ENCODE measurements at places on chromosomes 11 and 22.
A peak's percentile ranks its signal among the peaks of the same experiment; 100 is the strongest.

DNA sequence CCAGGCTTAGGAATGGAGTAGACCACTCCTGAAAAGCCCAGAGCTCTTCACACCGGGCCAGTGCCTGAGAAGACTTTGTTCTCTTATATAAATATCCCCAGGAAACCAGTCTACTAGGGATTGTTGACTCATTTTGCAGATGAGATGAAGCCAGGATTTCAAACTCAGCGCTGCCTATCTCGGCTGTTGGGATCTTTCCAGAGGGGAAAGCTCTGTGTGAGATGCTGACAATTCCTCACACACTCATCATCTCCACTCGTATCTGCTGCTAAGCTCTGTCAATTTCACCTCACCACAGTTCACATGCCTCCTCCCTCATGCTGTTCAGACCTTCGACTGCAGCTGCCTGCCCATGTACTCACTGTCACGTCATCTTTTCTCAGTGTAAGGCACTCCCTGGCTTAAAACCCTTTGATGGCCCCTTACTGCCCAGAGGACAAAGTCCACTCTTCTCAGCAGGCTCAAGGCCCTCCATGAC, 12.5 kb downstream of the USH1C start:
- no peak for DNase-seq

DNA sequence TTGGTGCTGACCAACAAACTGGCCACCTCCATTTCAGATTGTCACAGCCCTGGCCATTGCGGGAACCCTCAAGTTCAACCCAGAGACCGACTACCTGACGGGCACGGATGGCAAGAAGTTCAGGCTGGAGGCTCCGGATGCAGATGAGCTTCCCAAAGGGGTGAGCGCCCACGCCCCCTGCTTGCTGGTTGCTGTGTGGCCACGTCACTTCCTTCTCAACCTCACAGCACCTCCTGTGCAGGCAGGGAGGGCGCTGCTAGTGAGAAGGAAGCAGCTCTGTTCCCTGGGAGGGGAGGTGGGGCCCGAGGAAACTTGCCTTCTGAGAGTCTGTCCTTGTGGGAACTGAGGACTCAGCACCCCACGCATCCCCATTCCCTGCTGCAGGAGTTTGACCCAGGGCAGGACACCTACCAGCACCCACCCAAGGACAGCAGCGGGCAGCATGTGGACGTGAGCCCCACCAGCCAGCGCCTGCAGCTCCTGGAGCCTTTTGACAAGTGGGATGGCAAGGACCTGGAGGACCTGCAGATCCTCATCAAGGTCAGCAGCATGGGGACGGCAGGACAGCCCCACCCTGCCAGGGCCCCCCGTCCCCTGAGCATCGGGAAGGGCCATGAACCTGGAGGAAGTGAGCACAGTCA, 19.3 kb downstream of the POLR3H start:
- DNase-seq = peak; percentile 68

DNA sequence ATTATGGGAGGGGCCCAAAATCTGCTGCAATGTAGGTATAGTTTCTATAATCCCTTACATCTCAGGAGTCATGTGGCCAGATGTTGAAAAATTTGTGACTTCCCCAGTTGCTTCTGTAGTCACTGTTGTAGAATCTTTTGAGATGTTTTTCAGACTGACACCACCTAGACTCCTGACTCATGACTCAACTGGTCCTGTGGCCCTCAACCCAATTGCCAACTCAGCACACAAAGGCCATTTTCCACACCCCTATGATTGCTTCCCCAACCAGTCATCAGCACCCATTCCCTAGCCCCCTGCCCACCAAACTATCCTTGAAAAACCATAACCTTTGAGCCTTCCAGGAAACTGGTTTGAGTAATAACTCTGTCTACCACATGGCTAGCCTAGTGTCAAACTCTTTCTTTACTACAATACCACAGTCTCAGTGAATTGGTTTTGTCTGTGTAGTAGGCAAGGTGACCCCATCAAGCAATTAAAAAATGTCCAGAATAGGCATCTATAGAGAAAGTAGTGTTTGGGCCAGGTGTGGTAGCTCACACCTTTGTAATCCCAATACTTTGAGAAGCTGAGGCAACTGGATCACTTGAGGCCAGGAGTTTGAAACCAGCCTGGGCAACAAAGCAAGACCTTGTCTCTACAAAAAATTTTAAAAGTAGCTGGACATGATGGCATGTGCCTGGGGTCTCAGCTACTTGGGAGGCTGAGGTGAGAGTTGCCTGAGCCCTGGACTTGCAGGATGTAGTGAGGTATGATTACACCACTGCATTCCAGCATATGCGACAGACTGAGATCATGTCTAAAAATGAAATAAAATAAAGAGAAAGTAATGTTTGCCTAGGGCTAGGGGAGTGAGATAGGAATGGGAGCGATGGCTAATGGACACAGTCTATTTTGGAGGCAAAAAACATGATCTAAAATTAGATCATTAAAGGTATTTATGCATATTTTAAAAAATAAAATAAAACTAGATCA, 24.1 kb upstream of the FEZ1 start:
- DNase-seq = no peak

DNA sequence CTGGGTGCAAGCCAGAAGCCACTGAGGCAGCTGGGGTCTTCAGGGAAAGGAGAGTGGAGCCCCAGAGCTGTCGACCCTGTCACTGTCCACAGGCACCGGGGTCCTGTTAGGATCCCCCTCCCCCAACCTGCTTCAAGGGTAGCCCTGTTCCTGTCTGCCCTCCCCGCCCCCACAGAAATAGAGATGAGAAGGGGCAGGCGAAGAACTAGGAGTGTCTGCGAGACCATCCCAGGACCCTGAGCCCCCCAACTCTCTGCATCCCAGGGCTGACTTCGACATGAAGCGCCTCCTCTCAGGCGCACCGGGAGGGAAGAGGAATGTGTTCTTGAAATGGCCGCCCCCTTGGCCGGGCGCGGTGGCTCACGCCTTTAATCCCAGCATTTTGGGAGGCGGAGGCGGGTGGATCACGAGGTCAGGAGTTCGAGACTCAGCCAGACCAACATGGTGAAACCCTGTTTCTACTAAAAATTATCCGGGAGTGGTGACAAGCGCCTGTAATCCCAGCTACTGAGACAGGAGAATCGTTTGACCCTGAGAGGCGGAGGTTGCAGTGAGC, 607 bp upstream of the ZNF70 start:
- DNase-seq = no peak

GRCh38 chr11:35963911-35964310, 20.0 kb downstream of the LDLRAD3 start:
- DNase-seq = no peak

DNA sequence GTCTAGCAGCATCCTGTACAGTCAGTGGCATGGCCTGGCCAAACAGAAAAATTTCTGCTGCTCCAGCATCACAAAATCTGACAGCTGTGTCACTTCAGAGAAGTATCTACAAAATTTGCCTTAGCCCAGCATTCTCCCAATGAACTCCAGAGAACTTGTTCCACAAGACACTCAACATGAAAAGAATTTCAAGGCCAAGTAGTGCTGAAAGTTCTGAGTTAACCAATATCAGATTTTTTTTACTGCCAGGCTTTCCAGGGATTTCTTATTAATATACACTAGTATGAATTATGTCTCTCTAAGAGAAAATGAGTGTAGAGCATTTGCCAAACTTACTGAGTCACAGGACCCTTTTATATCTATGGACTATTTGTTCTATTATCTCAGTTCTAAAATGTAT, 68.8 kb downstream of the OR5AK2 start:
- DNase-seq = no peak

GRCh38 chr11:116696381-116696941, 76.3 kb downstream of the BUD13 start:
- DNase-seq = no peak

DNA sequence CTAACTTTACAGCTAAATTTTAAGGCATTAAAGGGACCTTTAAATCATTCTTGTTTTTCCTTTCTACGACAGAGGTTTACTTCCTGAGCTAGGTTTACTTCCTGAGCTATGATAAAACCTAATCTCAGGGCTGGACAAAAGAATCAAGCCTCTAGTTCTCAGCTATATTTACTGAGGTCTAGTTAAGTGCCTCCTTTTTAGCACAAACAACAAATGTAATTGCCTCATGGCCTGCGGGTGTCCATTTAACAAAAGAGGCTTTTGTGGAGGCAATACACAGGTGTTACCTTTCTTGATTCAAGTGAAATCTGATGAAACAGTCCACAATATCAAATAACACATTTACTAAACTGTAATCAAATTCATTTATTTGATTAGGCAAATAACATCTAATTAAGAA, 67.3 kb downstream of the IMMP1L start:
- no peak for DNase-seq

GRCh38 chr11:94457118-94458029, 36.3 kb downstream of the MRE11 start:
- DNase-seq = no peak

GRCh38 chr22:44947846-44948245, 62.0 kb downstream of the PHF21B start:
- DNase-seq = no peak

- no peak for DNase-seq
Observed at GRCh38 chr11:100512475-100512874, 174.6 kb upstream of the ARHGAP42 start.

DNA sequence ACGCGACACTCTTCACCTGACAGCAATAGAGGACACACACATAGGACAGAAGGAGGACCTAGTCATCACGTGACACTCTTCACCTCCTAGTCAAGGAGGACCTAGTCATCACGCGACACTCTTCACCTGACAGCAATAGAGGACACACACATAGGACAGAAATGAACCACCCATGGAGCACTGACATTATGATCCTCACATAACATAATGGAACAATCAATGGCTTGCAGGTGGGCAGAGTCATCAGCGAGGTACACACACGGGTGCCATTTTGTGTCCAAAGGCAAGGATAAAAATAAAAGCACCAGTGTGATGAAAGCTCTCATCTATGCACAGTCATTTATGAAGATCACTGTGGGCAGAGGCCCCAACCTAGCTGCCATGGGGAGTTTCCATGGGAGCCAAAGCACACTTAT, 354.7 kb downstream of the LARGE1 start:
- no peak for DNase-seq

- no peak for DNase-seq
Observed at GRCh38 chr11:5369789-5370188, 13.8 kb upstream of the OR51M1 start.

DNA sequence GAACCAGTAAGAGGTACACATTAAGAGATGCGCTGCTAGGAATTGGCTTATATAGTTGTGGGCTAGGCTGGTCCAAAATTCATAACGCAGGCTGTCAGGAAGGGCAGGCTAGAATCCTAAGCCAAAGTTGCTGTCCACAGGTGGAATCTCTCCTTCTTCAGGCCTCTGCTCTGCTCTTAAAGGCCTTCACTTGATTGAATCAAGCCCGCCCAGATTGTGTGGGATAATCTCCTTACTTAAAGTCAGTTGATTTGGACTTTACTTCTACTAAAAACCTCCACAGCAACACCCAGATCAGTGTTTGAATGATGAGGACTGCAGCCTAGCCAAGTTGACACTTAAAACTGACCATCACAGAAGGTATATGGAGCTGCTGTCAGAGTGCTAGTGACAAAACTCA, 68.8 kb downstream of the LRRC32 start:
- no peak for DNase-seq

DNA sequence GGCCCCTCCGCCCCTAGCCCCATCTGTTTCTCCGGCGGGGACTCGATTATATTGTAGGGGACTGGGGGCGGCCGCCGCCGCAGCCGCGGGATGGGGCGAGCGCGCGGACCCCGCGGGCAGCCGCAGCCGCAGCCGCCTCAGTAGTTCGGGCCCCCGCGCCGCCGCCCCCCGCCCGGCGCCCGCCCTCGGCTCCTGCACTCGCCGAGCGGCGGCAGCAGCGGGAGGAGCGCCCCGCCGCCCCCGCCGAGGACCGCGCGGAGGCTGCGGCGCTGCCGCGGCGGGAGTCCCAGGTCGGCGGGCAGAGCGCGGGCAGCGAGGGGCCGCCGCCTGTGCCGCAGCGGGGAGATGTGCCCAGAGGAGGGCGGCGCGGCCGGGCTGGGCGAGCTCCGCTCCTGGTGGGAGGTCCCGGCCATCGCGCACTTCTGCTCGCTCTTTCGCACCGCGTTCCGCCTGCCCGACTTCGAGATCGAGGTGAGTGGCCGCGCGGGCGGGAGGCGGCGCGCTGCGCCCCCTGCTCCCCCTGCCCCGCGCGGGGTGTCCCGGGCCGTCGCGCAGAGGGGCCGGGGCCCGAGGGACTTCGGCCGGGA, at the start of gene CECR2:
CECR2 (plus strand) TSS at position 22 of the 587 bp plus-strand sequence; CDS start at position 346, 324 bp downstream.
- peak; percentile 6 for DNase-seq

GRCh38 chr22:46696229-46696518, 41.9 kb downstream of the CERK start:
- DNase-seq = no peak

- no peak for DNase-seq
Observed at GRCh38 chr11:59380263-59381059, 21.8 kb downstream of the OR5AN1 start.

- DNase-seq = no peak
Observed at GRCh38 chr11:100831929-100832494, 144.9 kb downstream of the ARHGAP42 start.

DNA sequence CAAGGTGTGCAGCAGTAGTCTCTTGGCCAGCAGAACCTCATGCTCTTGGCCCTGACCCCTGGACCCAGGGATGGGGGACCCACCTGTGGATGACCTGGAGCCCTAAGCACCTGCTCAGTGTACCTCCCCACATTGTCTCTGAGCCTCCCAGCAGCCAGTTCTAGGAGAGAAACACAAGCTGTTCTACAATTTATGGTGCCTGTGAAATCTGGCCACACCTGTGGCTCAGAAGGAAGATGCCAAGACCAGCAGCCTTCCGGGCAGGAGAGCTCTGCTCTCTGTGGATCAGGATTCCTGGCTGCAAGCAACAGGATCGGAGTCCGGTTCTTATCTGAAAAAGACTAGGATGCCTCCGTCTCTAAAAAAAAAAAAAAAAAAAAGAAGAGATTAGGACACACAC, 103.6 kb upstream of the ANO1 start:
- DNase-seq = no peak

GRCh38 chr22:22717664-22718063, 73.2 kb downstream of the GGTLC2 start:
- DNase-seq = no peak

DNA sequence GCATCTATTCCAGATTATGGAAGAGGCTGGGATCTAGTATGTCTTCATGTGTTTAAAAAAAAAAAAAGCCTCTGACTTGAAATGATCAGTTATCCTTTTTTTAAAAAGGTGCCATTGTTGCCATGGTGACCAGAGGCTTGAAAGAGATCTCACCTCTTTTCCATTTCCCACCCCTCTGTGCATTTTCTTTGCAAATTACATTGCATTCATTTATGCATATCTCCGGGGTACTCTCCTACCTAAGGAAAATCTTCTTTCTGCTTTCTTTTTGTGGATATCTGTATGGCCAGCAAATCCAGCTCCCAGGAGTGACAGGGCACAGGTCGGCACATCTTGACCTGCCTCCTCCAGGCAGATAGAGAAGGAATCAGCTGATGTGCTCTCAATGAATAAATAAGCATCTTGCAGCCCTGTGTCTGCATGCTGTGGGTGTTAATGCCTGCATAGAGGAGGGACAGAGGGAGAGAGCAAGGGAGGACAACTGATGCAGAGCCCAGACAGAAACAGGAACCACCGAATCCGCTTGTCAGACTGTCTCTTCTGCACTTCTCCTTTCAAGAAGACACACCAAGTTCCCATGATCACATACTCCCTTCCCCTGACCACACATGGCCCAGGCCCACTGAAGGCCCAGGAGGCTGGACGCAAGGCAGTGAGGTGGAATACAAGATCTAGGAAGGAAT, 50.9 kb downstream of the CWC15 start:
- DNase-seq = no peak
